T-cell (primary cell): ENCODE measurements at places on chromosomes 3 and 15.

- peaks cover 29% of the 10 kb centered on the region for H3K27me3 ChIP-seq
- DNase-seq: no peak
- H3K4me3 ChIP-seq: no peak overlapping the region
- no peaks in the 10 kb centered on the region for H3K36me3 ChIP-seq
- H3K4me1 ChIP-seq: no peaks in the 10 kb centered on the region
- H3K27ac ChIP-seq: no peak overlapping the region
These were observed 10.4 kb downstream of the SLC28A1 start for GRCh38 chr15:84894736-84895425.

DNA sequence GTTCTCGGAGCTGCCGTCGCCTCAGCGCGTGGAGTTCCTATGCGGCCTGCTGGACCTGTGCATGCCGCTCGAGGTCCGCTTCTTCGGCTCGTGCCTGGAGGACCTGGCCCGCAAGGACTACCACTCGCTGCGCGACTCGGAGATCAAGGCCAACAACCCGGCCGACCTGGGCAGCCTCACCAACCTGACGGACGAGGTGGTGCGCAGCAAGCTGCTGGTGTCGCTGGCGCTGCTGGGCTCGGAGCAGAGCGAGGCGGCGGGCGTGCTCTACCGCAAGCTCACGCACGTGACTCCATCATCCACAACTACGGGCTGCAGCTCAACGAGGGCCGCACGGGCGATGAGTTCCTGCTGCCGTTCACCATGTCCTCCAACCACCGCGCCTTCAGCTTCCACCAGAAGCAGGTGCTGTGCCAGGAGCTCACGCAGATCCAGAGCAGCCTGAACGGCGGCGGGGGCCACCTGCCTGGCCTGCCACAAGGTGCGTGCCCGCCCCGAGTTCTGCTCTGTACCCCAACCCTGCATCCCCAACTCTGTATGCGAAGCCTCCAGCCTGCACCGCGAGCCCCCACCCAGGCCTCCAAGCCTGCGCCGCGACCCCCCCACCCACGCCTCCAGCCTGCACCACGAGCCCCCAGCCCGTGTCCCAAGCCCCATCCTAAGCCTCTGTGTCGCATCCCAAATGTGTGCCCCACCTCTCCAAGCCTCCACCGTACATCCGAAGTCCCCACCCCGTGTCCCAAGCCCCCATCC, 178.2 kb downstream of the OR4M2 start:
- H3K36me3 ChIP-seq: no peaks in the 10 kb centered on the region
- no peak for DNase-seq
- peaks cover 2% of the 10 kb centered on the region for H3K27me3 ChIP-seq
- H3K4me1 ChIP-seq: peaks cover 61% of the 10 kb centered on the region
- H3K4me3 ChIP-seq: peak overlapping the region; percentile 17

DNA sequence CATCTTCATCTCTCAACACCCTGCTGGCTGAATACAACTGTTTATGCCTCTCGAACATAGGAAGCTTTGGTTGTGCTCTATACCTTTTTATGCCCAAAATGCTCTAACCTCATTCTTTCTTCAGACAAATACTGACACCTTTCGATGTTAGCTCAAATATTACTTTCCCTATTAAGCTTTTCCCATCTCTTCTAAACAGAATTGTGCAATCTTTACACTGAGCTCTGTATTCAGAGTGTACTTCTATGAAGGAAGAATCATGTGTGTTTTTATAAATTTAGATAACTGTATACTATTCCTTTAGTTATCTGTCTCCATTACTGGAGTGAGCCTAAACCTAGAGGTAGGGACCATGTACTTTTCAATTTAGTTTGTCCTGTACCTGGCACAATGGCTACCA, 1.6 kb downstream of the EFHB start:
- H3K27ac ChIP-seq: no peak overlapping the region
- no peaks in the 10 kb centered on the region for H3K4me1 ChIP-seq

DNA sequence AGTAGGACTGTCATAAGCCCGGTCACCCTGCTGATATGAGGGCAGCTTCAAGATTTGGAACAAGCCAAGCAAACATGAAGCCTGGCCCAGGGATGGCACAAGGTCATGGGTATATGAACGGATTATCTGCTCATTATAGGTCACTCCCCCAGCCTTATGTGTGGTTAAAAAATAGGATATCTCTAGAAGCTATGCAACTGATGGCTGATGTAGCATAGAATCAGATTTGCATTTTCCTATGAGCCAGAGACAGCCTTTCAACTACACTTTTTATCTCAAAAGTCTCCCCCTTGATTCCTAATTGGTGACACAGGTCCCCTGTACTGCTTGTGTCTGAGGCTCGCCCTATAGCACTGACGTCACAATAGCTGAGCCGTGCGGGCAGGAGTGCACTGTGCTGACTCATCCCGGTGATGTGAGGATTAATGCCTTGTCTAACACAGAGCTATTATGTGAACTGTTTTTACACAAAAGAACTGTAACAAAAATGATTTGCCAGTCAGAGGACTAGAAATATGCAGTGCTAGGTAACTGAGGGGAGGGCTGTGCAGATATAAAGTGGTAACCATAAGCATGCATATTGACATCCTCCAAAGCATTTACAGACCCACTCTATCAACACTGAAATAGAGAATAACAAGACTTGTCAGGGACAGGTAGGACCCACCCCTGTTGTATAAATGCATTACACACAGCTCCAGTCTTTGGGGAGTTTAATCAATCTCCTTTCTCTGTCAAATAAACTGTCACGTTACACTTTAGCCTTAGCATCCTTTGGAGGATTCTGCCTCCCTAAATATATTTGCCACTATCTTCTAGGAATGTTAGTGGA, 204.9 kb downstream of the TIGIT start:
- H3K4me1 ChIP-seq: peaks cover 3% of the 10 kb centered on the region
- H3K27ac ChIP-seq: no peak overlapping the region
- no peaks in the 10 kb centered on the region for H3K27me3 ChIP-seq
- H3K4me3 ChIP-seq: no peak overlapping the region

DNA sequence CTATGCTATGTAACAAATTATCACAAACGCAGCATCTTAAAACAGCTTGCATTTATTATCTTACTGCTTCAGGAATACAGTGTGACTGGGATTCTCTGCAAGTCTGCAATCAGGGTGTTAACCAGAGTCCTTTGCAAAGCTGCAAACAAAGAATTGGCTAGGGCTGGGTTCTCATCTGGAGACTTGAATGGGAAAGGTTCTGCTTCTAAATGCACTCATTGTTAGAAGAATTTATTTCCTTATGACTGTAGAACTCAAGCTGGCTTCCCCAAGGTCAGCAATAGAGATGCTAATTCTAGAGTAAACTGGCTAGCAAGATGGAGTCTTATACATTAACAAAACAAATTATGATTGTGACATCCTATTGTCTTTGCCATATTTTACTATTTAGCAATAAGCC, 673.7 kb downstream of the DIPK2A start:
- H3K4me3 ChIP-seq: no peak overlapping the region
- H3K4me1 ChIP-seq: no peaks in the 10 kb centered on the region
- no peaks in the 10 kb centered on the region for H3K27me3 ChIP-seq
- H3K27ac ChIP-seq: no peak overlapping the region

DNA sequence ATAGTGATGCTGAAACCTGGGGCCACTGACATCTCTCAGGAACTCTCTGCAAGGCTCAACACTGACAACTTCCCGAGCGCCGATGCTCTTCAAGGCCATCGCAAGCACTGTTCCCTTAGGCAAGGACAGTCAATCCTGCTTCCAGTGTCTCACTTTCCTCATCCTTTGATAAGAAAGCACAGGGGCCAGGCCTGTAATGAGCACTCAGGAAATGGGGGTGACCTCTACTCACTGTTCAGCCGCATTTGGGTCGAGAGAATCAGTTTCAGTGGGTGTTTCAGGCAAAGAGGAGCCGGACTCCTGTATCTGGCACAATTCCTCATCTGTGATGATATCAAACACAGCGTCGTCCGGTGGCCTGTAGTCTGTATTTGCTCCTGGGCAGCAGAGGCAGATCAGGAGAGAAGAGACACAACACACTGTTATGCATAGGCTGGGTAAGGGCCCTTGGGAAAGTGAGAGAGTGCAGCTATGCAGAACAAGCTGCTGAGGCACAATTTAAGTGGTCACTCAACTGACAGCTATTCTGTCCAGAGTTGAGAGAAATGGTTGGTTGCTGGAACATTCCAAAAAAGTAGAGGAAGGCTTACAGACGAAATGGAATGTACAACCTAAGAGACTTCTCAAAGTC, 11.9 kb downstream of the CXCR6 start:
- no peak overlapping the region for H3K4me3 ChIP-seq
- no peaks in the 10 kb centered on the region for H3K27me3 ChIP-seq
- DNase-seq: no peak
- H3K4me1 ChIP-seq: peaks cover 6% of the 10 kb centered on the region
- no peak overlapping the region for H3K27ac ChIP-seq
- peaks cover 24% of the 10 kb centered on the region for H3K36me3 ChIP-seq
